ENCODE measurements at places on chromosomes 1 and 21.

- no peak for DNase-seq
Observed at GRCh38 chr21:37412603-37413360, 46.2 kb downstream of the DYRK1A start.

DNA sequence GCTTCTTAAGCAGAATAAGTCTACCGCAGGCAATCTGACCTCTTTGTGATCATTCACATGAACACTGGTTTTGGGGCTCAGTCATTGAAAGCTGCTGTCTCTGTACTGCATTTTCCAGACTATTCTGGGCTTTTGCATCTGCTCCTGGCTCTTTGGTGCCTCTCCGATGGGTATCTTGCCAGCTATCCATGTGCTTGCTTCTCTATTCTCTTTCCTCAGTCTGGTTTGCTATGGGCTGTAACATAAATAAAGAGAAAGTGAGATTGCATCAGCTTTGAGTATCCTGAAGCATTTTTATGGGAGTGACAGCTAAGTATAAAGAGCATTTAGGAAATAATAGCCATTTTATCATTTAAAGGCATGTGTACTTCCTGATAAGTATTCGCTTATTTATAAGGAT, 70.7 kb downstream of the C1orf21 start:
- no peak for DNase-seq

DNA sequence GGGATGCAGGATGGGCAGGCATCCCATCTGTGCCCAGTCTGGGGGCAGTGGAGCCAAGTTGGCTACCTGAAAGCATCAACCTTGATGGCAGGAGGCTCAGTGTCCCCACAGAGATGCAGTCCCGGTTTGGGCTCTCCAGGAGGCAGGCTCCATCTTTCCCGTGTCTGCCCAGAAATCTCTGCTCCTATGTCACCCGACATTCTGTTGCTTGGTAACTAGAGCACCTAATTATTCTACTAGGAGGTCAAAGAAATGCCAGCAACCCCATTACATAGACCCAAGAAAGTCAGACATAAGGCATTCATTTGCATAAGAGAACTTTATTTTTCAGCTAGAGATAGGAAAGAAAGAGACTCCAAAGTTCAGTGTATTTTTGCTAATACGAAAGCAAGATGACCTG, 100.3 kb upstream of the BACE2 start:
- no peak for DNase-seq

DNA sequence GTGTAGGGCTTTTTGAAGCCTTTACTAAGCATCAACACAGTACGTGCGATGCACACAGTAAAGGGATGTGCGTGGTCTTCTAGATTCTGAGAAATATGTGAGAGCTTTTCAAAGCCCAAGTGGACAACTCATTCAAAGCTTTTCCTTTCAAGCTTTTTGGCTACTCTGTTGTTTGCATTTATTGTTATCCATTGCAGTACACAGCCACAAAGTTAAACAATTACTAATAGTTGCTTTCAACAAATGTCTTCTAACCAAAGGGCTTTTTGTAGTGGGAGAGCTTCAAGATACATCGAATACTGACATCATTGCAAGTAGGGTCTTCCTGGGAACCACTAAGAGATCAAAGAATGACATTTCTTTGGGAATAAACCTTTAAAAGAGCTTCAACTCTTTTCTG, 97.9 kb upstream of the ETV3 start:
- no peak for DNase-seq

DNA sequence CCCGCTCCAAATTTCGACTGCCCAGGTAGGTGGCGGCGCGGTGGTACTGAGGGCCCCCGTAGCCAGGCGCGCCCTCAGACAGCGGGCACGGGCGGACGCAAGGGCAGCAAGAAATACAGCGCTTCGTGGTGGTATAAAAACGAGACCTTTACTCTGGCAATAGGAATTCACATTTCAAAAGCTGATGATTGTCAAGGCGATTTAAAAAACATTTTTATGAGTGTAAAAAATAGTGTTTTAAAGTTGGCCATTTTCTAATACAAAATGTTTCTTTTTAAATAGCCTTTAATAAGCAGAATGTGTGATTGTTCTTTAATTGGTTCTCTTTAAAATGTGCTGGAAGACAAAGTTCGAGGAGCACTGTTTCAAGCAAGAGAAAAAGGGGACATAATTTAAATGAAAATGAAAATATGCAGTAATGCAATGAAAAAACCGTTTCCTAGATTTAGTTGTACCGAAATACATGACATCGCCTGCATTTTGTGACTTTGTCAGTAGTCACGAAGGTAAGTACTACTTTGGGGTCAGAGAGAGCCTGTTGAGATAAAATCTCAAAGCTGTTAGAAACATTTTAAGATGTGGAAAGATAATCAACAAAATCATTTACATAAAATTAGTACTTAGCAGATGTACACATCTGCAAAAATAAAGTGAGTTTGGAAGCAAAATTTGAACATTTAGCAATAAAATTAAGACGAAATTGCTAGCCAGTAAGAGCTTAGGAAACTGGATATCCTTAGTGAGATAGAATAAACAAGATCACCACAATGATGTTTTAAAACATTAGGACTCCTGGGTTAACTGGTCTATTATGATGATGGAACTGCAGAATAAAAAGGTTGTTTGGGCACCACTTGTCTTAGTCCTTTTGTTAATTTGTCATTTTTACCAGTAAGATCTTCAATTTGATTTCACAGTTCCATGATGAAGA, 1.1 kb upstream of the PSMG1 start:
- DNase-seq, result no peak

GRCh38 chr1:228030451-228031201, 23.8 kb downstream of the WNT3A start:
- DNase-seq, result no peak

GRCh38 chr21:44889625-44890337, 16.3 kb upstream of the PTTG1IP start:
- DNase-seq, result no peak

- DNase-seq, result no peak
Observed at GRCh38 chr1:20223106-20223505, 36.8 kb upstream of the PLA2G2C start.

- DNase-seq, result no peak
Observed at GRCh38 chr1:1614954-1615255, 395 bp upstream of the MIB2 start.

DNA sequence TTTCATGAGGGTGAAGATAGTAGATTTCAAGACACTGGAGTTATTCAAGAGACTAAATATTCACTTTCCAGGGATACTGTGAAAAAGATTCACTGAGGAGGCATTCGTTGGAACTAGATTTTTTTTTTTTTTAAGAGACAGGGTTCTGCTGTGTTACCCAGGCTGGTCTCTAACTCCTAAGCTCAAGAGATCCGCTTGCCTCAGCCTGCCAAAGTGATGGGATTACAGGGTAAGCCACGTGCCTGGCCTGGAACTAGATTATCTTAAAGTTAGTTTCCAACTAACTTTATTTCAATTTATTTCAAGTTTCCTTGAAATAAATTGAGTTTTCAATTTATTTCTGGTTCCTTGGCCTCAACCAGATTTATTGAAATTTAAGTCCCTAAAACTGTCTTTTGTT, 24.3 kb upstream of the MCL1 start:
- DNase-seq, result no peak

DNA sequence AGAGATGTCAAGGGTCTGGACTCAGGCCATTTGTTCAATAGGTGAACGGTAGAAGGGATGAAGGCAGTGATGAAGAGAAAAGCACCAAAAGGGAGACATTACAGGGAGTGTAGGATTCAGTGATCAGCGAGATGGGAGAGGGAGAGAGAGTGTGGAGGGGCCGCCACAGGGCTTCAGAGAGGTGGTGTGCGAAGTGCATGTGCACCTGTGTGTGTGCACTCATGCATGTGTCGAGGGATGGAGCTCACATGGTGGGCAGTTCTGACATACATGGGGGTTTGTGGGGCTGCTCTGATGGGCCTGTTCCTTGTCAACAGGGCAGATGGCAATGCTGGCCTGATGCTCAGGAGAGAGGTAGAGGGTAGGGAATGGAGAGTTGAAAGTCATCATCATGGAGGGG, 11.4 kb upstream of the KCNA2 start:
- no peak for DNase-seq

DNA sequence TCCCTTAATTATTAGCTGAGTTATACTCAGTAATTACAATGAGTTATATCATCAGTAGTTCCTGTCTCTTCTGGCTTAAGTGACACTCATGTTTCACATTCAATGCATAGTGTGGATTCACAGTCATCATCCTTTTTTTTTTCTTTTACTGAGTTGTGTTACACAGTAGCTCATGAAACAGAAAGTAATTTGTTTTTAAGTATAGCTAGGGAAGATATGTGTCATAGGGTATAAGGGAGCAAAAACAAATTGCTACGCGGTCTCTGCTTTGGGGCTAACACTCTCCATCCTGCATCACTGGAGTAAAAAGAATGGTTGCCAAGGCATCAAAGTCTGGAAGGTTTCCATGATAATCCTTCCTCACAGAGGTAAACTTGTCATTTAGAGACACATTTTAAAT, 971.7 kb upstream of the NCAM2 start:
- DNase-seq, result no peak

GRCh38 chr1:93219443-93219842, 38.9 kb downstream of the CCDC18 start:
- DNase-seq, result no peak

DNA sequence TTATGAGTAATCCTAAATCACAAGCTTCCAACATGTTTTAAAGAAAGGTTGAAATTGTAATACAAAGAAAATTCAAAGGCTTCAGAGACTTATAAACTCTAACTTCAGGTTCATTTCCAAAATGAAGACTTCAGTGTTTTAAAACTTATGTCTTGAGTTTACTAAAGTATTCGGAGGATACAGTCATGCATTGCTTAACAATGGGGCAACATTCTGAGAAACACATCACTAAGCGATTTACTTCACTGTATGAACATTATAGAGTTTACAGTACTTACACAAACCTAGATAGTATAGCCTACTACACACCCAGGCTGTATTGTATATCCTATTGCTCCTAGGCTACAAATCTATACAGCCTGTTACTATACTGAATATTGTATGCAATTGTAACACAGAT, 38.3 kb downstream of the CEP170 start:
- DNase-seq, result no peak

DNA sequence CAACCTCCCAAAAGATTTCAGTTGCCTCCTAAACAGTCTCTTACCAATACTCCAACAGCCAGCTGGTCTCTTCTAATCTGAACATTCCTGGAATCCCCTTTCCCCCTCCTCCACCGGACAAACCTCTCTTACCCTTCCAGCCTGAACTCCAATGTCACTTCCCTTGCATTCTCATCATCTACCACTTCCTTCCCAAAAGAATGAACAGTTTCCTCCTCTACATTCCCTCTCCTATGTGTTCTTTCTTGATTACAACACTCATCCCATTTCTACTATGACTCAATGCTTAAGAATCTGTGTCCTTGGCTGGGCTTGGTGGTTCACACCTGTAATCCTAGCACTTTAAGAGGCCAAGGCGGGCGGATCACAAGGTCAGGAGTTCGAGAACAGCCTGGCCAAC, 417.1 kb downstream of the SETD4 start:
- no peak for DNase-seq

DNA sequence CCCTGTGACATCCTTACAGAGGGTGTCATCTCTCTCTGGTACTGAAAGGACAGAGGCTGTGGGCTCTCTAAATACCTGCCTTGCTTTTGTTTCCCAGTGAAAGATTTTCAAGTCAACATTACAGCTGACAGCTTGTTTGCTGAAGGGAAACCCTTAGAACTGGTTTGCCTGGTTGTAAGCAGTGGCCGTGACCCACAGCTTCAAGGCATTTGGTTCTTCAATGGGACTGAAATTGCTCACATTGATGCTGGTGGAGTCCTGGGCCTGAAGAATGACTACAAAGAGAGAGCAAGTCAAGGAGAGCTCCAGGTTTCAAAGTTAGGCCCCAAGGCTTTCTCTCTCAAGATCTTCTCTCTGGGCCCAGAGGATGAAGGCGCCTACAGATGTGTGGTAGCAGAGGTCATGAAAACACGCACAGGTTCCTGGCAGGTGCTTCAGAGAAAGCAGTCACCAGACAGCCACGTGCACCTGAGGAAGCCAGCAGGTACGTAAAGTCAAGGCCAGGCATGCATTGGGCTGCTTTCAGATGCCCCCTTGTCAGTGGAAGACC, 11.8 kb downstream of the CD101 start:
- no peak for DNase-seq

DNA sequence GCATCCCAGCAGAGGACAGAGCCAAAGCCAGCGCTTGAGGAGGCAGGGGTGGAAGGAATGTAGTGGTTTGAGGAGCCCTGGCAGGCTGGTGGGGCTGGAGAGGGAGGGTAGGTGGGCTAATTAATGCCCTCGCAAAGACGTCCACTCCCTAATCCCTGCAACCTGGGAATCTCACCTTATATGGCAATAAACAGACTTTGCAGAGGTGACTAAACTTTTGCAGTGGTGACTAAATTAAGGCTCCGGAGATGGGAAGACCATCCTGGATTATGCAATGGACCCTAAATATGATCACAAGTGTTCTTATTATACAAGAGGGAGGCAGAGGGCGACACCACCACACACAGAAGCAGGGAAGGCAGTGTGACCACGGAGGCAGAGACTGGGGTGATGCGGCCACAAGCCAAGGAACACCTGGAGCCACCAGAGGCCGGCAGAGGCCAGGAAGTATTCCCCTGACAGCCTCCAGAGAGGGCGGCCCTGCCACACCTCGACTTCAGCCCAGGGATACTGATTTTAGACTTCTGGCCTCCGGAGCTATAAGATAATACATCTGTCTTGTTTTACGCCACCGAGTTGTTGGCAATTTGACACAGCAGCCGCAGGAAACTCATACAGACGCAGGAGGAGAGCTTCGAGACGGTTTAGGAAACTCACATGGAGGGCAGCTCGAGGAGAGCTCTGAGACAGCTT, 23.1 kb upstream of the NPPB start:
- no peak for DNase-seq

GRCh38 chr1:29575826-29576225, 339.5 kb downstream of the PTPRU start:
- DNase-seq, result no peak

- DNase-seq, result no peak
Observed at GRCh38 chr1:170415710-170416372, 116.1 kb upstream of the GORAB start.

- DNase-seq, result no peak
Observed at GRCh38 chr1:46284058-46284457, 19.4 kb downstream of the LRRC41 start.

- DNase-seq, result no peak
Observed at GRCh38 chr1:4020449-4020848, 120.4 kb upstream of the C1orf174 start.

GRCh38 chr1:2318314-2319278, 72.8 kb downstream of the MORN1 start:
- no peak for DNase-seq

- no peak for DNase-seq
Observed at GRCh38 chr1:11982010-11982392, 1.8 kb downstream of the MFN2 start.

DNA sequence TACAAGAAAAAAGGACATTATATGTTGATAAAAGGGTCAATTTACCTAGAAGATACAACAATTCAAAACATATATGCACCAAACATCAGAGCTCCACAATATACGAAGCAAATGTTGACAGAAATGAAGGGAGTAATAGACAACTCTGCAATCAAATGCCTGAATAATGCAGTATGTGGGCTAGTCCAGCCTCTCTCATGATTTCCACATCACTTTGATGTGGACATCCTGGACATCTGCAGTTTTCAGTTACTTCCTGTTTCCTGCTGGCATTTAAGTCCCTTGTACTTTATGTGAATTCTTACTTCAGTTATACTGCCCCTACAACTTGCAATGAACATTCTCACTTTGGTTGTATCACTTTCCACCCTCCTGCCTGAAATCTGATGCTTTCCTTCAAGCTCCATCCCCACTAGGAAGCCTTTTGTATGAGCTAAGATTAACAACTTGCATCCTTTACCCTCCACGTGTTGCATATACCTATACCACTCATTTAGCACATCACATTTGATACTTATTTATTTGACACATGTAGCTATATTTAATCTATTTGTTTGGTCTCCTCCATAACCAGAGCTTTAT, 36.7 kb downstream of the DISC1 start:
- DNase-seq, result peak; percentile 15
